Right lobe of liver (tissue), 6 donors: ENCODE measurements at places on chromosomes 7 and 10. TPM values are rescaled to one million over a fixed set of nuclear protein-coding genes. Genes with fewer than 3 reads are reported as not detected.

NPVF gene
- total RNA-seq: not detected

RAMP3 gene
- 23.4 TPM for total RNA-seq

SEMA3C gene
- total RNA-seq: 0.51 TPM

GPC2 gene
- 0.35 TPM for total RNA-seq

HYAL4 gene
- not detected for total RNA-seq

CALD1 gene
- total RNA-seq: 122 TPM

ABLIM1 gene
- 58.5 TPM for total RNA-seq

NKX6-2 gene
- not detected for total RNA-seq

FXYD4 gene
- not detected for total RNA-seq

MYO1G gene
- total RNA-seq: 1.3 TPM

MYL10 gene
- not detected for total RNA-seq

TWNK gene
- 4.7 TPM for total RNA-seq

SPDYE6 gene
- total RNA-seq: not detected

ZNF239 gene
- 0.64 TPM for total RNA-seq

NUTM2E gene
- total RNA-seq: not detected

PTPN20 gene
- not detected for total RNA-seq

VGF gene
- not detected for total RNA-seq

ENTPD1 gene
- total RNA-seq: 3.7 TPM

XRCC2 gene
- total RNA-seq: 0.14 TPM

FRMPD2 gene
- not detected for total RNA-seq

TRAPPC14 gene
- 8.4 TPM for total RNA-seq

VWC2 gene
- total RNA-seq: not detected

FZD8 gene
- total RNA-seq: 3.9 TPM

CPA2 gene
- total RNA-seq: not detected

CDH23 gene
- total RNA-seq: 3.7 TPM

IDI2 gene
- total RNA-seq: not detected

TUBAL3 gene
- not detected for total RNA-seq

SFMBT2 gene
- total RNA-seq: 3.4 TPM

PLPP4 gene
- 0.35 TPM for total RNA-seq

MBL2 gene
- 56.4 TPM for total RNA-seq

PRR15 gene
- total RNA-seq: 0.42 TPM

GTPBP4 gene
- 12.1 TPM for total RNA-seq

CHAT gene
- total RNA-seq: not detected

LLCFC1 gene
- not detected for total RNA-seq

CPED1 gene
- total RNA-seq: 35.8 TPM

HABP2 gene
- total RNA-seq: 439 TPM

LDB3 gene
- 0.07 TPM for total RNA-seq

GHRHR gene
- total RNA-seq: not detected

GPR85 gene
- 0.42 TPM for total RNA-seq

ANKRD61 gene
- not detected for total RNA-seq

SPOCK2 gene
- total RNA-seq: 0.88 TPM

AOC1 gene
- total RNA-seq: 9.4 TPM

ANKRD2 gene
- 0.28 TPM for total RNA-seq

RARRES2 gene
- total RNA-seq: 743 TPM

CYP3A5 gene
- total RNA-seq: 774 TPM

TFR2 gene
- total RNA-seq: 627 TPM

ATOH7 gene
- total RNA-seq: 0.44 TPM

ZPBP gene
- total RNA-seq: not detected

IQCE gene
- 3.9 TPM for total RNA-seq
